SHP77 (cell line): ENCODE measurements at places on chromosomes 13 and 19.

- no peak for DNase-seq
Measured at GRCh38 chr13:111389621-111390521, 69.4 kb downstream of the TEX29 start.

GRCh38 chr13:40292108-40292507, 374.3 kb downstream of the FOXO1 start:
- DNase-seq, result no peak

DNA sequence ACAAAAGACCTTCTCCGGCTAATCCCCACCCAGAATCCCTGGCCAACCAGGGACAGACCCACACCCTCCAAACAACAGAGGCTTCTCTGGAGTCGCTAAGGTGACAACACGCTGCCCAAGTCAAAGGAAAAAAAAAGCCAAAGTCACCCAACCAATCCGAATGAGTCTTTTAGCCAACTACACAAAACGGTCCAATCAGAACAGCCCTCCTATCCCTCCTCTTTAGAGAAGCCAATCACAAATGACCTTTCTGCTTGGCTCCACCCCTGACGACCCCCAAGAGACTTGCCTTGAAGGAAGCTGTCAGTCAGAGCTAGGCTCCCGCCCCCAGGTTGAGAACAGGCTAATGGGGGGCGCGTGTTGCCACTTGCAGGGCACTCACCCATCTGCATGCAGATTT, 6.6 kb upstream of the FBXW9 start:
- peak; percentile 7 for DNase-seq

DNA sequence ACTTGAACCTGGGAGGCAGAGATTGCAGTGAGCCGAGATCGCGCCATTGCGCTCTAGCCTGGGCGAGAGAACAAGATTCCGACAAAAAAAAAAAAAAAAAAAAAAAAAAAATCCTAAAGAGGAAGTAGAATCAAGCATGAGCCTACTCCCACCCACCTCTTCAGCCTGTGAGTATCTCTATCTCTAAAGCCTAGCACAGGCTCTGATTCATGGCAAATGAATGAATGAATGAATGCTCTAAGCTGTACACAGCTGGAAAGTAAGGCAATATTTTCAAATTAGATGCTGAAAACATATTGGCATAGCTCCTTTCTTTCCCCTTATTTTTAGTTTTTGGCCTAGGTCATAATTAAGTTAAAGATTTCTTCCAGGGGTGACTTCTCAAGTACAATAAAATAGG, 35.7 kb upstream of the FAM216B start:
- DNase-seq, result no peak

GRCh38 chr13:59274958-59275727, 888.6 kb downstream of the DIAPH3 start:
- no peak for DNase-seq

DNA sequence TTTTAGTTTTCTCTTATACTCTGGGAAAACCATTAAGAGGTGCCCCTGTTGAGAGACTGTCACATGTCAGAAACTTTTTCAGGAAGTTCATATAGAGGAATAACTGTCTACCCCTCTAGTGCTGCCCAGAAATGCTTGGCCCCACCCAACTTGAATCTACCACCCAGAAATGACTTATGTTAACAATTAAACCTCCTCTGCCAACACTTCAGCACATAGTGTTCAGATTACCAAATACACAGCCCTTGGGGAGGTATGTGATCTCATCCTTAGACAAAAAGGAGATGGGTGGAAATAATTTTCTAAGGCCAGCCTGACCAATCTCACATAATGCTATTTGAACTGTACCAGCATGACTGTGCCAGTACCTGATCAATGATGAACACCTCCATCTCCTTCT, 35.6 kb downstream of the CCDC169 start:
- no peak for DNase-seq

GRCh38 chr13:76991432-76991795, 467 bp upstream of the CLN5 start:
- no peak for DNase-seq

DNA sequence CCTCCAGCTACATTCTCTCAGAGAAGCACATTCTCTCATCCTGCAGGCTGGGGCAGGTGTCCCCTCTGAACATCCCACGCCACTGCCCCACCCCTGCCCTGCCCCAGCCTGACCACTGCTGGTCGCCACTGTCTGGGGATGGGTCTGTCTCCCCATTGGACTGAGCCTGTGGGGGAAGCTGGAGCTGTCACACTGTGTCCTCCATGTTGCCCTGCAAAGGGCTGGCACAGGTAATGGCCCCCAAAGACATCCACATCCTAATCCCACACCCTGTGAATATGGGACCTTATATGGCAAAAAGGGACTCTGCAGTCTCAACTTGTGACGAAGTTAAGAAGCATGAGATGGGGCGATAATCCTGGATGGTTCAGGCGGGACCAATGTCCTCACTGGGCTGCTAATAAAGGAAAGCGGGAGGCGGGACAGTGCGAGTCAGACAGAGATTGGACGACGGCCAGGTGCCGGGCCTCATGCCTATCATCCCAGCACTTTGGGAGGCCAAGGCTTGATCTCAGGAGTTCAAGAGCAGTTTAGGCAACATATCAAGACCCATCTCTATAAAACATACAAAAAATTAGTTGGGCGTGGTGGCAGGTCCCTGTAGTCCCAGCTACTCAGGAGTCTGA, 9.1 kb downstream of the AP2S1 start:
- no peak for DNase-seq

GRCh38 chr13:110023729-110024644, 237.6 kb upstream of the IRS2 start:
- DNase-seq, result peak; percentile 44

DNA sequence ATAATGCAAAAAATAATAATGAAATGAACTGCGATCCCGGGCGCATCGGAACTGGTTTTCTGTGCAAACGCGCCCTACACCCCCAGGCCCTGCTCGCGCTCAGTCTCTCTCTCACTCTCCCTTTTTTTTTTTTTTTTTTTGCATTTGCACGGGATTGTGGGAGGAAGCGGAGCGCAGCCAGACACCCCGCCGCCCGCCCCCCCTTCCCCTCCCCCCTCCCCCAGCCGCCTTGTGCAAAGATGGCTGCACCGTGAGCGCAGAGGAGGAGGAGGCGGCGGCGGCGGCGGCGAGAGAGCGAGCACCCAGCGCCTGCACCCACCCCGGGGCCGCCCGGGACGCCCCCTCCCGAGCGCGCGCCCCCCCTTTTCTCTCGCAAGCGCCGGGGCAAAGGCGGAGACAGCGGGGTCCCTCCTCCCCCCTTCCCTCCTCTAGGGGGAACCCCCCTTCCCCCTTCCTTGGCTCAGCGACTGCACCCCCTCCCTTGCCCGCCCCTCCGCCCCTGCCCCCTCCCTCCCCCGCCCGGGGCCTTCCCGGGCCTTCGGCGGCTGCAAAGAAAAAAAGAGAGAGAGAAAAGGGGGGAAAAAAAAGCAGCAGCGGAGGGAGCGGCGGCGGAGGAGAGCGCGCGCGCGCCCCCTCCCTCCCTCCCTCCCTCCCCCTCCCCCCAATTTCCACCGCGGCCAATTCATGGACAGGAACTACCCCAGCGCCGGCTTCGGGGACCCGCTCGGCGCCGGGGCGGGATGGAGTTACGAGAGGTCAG, at the start of gene PRR12:
Gene PRR12 (plus strand): TSS at position 212 of the 760 bp plus-strand sequence. CDS start 473 bp downstream, at position 685.
- peak; percentile 3 for DNase-seq

DNA sequence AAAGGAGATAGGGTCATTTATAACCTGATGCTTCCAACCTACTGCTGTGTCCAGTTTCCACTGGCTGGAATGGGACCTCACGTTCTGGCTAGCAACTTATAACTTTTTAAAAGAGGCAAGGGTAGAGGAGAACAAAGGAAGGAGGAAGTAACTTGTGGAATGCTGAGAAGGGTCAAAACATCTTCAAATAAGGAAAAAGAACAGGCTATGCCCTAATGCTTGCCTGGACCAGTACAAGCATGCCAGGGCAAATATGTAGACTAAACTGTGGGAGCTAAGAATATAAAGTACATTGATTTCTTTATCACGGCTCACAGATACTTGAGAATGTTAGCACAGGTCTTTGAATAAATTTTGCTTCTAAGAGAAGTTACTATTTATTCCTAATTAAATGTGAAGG, 1.5 kb upstream of the ZNF561 start:
- DNase-seq, result no peak

DNA sequence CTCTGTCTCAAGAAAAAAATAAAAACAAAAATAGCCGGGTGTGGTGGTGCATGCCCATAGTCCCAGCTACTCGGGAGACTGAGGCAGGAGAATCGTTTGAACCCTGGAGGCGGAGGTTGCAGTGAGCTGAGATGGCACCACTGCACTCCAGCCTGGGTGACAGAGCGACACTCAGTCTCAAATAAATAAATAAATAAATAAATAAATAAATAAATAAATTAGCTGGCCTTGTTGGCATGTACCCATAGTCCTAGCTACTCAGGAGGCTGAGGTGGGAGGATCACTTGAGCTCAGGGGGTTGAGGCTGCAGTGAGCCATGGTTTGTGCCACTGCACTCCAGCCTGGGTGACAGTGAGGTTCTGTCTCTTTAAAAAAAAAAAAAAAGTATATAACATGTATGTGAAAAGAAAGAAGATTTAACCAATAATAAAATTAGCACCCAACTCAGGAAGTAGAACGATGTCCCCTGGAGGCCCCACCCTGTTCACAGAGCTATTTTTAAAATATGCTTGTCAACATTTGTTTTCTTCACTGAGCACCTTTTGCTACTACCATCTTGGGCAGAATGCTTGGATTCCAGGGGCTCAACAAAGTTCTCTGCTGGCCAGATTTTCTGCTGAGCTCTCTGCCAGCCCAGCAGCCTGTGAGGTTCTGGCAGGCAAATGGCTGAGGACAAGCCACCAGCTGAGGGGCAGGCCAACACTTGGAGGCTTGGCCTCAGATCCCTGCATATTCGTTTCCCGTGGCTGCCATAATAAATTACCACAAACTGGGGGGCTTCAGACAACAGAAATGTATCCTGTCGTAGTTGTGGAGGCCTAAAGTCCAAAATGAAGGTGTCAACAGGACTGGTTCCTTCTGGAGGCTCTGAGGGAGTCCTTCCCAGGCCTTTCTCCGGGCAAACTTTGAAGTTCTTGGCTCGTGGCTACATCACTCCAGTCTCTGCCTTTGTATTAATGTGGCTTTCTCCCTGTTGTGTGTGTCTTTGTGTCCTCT, 5.2 kb downstream of the SLC25A42 start:
- DNase-seq, result no peak

- no peak for DNase-seq
Measured at GRCh38 chr19:58296104-58296503, 9.1 kb upstream of the ERVK3-1 start.

GRCh38 chr13:114318624-114319023, 4.3 kb downstream of the CHAMP1 start:
- DNase-seq, result no peak

GRCh38 chr19:11434703-11435056, 241 bp downstream of the ODAD3 start:
- DNase-seq, result no peak

DNA sequence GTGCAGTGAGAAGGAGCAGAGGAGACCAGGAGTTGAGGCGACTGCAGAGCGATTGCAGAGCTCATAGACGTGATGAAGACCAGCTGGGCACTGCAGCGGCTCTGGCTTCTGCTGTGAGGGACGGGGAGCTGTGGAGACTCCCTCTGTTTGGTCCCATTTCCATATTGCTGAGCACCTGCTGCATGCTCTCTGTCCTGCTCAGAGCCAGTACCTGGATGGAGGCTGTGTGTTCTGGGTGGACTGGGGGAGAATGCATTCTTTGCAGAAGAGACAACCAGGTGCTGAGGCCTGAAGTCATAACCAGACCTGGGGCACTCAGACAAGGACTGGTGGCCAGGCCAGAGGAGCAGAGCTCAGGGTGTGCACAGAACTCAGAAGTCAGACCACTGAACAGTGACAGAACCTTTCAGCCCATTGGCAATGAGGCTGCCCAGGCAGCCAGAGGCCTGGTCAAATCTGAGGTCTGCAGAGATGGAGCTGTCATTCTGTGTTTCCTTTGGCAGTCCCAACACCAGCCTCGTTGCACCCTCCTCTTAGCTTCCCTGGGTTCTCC, 1.3 kb upstream of the A1BG start:
- DNase-seq, result no peak

DNA sequence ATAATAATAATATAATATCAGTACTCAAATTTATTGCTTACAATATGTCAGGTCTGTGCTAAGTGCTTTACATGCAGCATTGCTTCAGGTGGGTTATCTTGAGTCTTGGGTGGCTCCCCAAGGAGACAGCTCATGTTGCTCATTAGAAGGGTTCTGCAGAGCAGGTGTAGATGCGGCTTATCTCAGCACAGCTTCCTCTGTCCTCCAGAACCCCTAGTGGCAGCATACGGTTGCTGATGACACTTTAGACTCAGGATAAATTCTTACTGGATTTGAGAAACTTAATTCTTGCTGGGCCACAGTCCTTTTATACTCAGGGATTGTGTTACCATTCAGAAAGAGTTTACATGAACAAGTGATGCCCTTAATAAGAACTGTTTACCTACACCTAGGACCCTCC, 8.9 kb downstream of the COG3 start:
- DNase-seq, result no peak

- DNase-seq, result no peak
Measured at GRCh38 chr13:66576381-66576780, 653.8 kb downstream of the PCDH9 start.

DNA sequence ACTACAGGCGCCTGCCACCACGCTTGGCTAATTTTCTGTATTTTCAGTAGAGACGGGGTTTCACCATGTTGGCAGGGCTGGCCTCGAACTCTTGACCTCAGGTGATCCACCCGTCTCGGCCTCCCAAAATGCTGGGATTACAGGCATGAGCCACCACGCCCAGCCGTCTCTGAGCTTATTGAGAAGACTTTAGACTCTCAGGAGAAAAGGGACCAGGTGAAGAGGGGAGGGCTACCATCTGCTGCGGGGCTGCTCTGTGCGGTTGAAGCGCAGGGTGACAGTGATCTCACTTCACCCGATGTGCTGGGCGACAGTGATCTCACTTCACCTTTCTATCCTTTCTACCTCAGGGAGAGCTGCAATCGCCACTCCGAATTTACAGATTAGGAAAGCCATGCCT, 25.3 kb downstream of the PDCD5 start:
- DNase-seq, result no peak

DNA sequence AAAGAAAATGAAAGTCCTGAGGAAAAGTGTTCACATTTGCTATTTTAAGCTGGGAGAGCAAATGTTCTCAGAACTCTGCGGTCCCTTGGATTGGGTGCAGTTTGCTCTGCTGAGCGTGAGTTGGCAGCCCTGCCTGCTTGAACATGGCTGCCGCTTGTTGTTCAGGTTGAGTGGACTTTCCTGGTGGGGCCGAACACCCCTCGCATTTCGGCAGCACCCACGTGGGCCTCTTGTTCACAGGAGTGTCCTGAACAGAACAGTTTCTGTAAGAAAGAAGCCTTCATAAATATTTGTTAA, 10.8 kb upstream of the RNF113B start:
- DNase-seq, result no peak

GRCh38 chr19:48795685-48796070, 15.2 kb downstream of the BCAT2 start:
- no peak for DNase-seq
